ENCODE measurements at places on chromosomes 4 and X.

DNA sequence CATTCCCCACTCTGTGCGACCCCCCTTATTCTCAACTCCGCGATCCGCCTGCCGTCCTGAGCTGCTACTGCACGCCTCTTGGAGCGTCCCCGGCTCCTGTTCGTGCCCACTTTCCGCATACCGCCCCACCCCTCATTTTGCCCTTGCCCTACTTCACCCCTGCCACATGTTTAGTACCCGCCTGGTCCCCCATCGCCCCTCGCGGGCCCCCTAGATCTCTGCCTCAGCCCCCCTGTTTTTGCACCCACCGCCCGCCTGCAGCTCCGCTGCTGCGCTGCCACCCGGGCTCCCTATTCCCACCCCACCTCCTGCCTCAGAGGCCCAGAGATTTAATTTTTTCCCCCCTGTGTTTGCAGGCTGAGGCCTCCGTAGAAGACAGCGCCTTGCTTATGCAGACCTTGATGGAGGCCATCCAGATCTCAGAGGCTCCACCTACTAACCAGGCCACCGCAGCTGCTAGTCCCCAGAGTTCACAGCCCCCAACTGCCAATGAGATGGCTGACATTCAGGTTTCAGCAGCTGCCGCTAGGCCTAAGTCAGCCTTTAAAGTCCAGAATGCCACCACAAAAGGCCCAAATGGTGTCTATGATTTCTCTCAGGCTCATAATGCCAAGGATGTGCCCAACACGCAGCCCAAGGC lies 1.4 kb downstream of the MAGED1 start:
- DNase-seq: no peak

DNA sequence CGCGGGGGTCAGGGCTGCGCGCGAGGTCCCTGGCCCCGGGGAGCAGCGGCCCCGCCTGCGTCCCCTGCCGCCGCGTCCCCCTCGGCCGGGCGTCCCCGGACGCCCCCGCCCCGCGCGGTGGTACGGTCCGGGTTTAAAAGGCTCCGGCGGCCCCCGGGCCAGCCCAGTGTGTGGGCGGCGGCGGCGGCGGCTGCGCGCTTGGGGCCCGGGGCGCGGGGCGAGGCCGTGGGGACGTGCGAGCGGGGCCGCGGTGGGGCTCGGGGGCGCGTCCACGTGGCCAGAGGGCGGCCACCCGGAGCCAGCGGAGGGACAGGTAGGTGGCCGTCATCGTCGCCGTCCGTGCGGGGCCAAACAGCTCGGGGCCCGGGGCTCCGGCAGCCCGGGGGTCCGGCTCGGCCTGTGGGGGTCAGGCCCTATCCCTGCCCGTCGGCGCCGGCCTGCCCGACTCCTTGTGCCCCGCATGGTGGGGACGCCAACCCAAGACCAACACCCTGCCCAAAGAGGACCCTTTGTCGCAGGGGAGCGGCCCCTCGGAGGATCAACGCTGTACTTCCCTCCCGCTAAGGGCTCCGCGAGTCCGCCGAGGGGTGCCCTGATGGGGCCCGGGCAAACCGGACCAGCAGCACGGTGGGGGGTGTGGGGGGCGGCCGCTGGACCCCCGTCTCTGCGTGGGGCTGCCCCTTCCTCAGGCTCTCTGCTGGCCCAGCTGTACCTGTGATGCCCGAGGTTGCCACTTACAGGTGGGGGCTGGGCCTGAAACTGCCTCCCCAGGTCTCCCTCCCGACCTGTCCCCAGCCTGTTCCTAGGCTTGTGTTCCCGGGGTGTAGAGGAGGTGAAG lies at the start of gene PLXNA3:
Gene PLXNA3, plus strand, starts transcription at position 166 of the 838 bp plus-strand sequence. CDS start 1,903 bp downstream, outside the sequence.
- no peak for DNase-seq

GRCh38 chr4:77308843-77309242 lies 151.8 kb downstream of the CCNG2 start:
- no peak for DNase-seq

GRCh38 chr4:176631611-176632010 lies 161.1 kb downstream of the VEGFC start:
- no peak for DNase-seq

- DNase-seq: no peak
These were observed 21.9 kb upstream of the ARHGAP10 start for GRCh38 chr4:147709999-147710398.

DNA sequence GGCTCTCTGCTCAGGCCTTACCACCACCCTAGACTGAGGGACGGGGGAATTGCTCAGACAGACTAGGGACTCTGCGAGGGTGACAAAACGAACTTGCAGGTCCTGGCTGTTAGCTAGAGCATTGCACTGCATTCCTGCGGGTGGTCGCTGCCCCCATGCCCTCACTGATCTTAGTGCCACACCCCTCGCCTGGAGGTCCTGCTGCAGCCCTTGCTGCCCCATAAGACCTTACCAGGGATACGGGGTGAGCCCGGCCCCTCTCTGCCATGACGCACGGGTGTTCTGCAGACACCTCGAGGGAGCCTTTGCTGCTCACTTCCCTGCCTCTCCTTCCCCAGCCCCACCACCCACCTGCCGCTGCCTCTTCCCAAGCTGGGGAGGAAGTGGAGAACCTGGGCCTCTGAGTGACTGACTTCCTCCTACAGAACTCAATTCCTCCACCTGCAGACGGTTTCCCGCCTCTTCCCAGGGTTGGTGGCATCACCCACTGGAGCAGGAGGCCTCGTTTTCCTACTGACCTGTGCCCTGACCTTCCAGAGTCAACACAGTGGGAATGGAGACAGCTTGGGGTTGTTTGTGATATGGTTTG lies 19.8 kb upstream of the TBC1D14 start:
- no peak for DNase-seq

- no peak for DNase-seq
These were observed 310.1 kb upstream of the RASGEF1B start for GRCh38 chr4:81781799-81782198.

GRCh38 chr4:104549736-104550135 lies 55.0 kb upstream of the CXXC4 start:
- no peak for DNase-seq

- DNase-seq: no peak
These were observed 57.3 kb upstream of the AP1S2 start for GRCh38 chrX:15911734-15912550.

DNA sequence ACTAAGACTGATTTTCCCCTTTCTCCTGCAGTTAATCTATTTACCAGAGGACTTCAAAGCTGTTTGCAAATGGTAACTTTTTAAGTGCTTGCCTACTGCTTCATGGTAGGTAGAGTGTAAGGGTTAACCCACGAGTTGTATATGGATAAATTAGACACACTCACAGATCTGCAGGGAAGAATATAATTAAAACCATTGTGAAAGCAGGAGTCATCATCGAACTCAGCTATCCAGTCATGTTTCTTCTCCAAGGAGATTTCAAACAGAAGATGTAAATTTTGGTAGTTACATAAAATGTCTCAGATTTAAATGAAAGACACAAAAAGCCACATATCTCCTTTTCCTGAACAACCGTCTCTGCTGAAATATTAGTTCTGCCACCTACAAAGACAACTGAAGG lies 549 bp upstream of the XG start:
- no peak for DNase-seq

DNA sequence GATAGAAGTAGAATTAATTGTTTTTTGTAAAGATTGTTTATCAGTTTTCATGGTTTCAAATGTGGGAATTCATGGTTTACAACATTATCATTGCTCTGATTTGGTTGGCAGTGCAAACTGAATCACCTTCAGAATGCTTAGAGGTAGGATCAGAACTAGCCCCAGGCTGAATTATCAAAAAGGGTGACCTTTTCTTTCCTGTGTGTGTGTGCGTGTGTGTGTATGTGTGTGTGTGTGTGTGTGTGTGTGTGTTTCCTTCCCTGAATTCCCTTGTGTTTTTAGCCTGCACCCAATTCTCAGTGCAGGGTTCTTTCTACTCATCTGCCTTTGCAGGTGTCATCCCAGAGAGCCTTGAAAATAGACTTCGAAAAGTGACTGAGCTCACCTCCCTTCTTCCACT lies 125.0 kb downstream of the BMPR1B start:
- no peak for DNase-seq

GRCh38 chrX:72713130-72713529 lies 976 bp downstream of the PHKA1 start:
- DNase-seq: no peak

- DNase-seq: no peak
These were observed 8.1 kb downstream of the PCDH7 start for GRCh38 chr4:30728311-30728710.

DNA sequence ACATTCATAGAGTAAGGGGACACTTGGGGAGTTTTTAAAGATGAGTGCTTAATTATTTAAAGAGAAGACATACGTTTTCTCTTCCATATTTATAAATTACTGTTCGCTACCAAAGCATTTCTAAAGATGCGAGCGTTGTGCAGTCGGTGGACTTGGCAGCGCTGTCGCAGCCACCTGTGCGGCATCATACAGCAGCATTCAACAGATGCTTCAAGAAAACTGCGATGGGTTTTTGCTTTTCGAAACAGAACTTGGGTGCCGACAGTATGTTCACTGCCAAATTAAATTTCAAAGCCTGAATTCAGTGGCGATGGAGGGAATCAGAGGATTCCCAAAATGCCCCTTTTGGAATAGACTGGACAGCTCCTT lies 1.6 kb upstream of the HTR2C start:
- no peak for DNase-seq

DNA sequence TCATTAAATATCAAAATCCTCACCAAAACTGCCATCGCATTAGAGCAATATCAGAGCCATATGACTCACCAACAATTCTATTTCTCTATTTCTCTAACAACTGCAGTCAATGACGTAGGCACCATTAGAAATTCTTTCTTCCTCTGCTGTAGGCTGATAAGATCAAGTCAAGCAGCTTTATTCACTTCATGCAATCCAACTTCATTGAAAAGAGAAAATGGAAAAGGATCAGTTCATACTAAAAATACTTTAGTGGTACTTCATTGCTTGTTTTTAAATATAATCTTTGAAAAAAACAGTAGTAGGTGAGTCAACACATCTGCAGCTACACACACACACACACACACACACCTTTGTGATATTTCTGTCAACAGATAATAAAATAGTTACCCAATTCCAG lies 345.3 kb upstream of the TENM3 start:
- no peak for DNase-seq

GRCh38 chr4:118849867-118850487 lies 14.1 kb upstream of the SEC24D start:
- DNase-seq: no peak

- DNase-seq: no peak
These were observed 52.7 kb downstream of the ZNF718 start for GRCh38 chr4:176995-177394.

GRCh38 chrX:70432936-70433847 lies 10.1 kb downstream of the GDPD2 start:
- DNase-seq: no peak

- DNase-seq: no peak
These were observed 12.4 kb downstream of the BOD1L1 start for GRCh38 chr4:13615161-13615560.

- DNase-seq: no peak
These were observed 155.9 kb downstream of the APBB2 start for GRCh38 chr4:41058426-41058825.

- DNase-seq: no peak
These were observed 11.8 kb upstream of the SPON2 start for GRCh38 chr4:1183985-1184773.

DNA sequence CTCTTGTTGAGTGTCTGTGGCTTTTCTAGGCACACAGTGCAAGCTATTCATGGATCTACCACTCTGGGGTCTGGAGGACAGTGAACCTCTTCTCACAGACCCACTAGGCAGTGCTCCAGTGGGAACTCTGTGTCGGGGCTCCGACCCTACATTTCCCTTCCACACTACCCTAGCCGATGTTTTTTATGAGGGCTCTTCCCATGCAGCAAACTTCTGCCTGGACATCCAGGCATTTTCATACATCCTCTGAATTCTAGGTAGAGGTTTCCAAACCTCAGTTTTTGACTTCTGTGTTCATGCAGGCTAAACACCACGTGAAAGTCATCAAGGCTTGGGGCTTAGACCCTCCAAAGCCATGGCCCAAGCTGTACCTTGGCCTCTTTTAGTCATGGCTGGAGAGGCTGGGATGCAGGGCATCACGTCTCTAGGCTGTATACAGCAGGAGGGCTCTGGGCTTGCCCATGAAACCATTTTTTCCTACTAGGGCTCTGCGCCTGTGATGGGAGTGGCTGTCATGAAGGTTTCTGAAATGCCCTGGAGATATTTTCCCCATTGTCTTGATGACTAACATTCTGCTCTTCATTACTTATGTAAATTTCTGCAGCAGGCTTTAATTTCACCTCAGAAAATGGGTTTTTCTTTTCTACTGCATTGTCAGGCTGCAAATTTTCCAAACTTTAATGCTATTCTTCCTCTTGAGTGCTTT lies 249.8 kb upstream of the CPEB2 start:
- no peak for DNase-seq

GRCh38 chr4:161555689-161556660 lies 607.8 kb downstream of the FSTL5 start:
- DNase-seq: no peak

DNA sequence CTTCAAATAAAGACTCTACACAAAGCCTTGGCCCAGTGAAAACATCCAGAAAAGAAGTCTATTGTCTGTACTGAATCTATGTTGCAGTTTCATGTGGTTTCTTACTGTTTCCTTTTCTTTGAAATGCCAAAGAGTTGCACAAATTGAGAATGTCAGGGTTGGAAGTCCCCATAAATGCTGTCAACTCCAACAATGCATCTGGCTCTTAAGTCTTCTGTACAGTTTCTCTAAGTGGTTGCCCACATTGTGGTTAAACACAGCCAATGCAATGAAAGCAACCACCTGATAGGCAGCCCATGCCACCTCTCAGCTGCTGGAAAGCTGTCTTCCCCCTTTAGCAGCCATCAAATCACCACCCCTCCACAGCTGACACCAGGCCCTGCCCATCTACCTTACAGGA lies 67.2 kb upstream of the C1GALT1C1 start:
- no peak for DNase-seq

DNA sequence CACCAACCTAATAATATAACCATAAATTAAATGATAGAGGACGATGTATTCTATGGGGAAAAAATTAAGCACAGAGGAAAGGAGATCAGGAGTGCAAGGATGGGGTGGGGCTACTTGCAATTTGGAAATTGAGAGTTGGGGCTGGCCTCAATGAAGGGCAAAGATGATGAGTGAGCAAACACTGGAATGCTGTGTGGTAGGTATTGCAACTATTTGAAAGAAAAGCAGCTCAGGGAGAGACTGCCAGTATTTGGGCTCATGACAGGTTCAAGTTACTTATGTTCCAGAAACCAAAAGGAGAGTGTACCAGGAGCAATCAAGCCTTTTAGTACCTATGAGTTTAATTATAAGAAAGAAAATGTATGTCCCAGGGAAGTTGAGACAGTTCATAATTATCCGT lies 47.4 kb downstream of the ASIC5 start:
- no peak for DNase-seq

Measured in activated CD8-positive, alpha-beta memory T cell treated with anti-CD3 and anti-CD28 coated beads for 1 hour (primary cell).